ENCODE measurements at places on chromosomes 12 and 14. TPM values are rescaled to one million over a fixed set of nuclear protein-coding genes. Genes with fewer than 3 reads are reported as not detected.
A peak's percentile ranks its signal among the peaks of the same experiment; 100 is the strongest.

Gene TSPAN19
- total RNA-seq = not detected

Gene PRICKLE1
- total RNA-seq = 0.81 TPM

DNA sequence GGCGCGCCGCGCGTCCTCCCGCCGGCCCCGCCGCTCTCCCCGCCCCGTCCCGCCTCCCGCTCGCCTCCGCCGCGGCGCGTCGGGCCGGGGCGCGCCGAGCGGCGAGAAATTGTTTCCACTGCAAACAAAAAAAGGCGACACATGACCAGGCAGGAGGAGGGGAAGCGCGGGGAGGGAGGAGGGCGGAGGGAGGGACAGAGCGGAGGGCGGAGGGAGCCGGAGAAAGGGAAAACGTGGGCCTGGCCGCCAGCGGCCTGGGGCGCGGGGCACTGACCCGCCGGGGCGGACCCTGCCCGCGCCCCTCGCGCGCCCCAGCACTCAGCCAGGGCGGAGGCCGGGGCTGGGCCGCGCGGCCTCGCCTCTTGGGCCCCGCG is at the start of gene FOXN3:
Gene FOXN3 (minus strand): TSS at position 143 of the 374 bp plus-strand sequence. CDS start 4,757 bp downstream, outside the sequence.
- DNase-seq = peak; percentile 73

DNA sequence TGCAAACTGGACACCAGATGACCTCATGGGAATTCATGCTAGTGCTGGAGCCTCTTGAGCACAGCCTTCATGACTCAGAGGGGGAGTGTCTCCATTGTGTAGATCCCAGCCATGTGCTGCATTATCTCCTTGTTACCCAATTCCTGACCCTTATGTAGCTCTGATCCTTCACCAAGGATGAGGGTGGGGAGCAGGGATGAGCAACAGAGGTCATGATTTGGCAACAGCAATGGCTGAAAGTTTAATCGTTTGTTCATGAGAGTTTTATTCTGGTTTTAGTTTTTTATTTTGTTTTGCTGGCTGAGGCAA is 9.5 kb upstream of the BDKRB1 start:
- DNase-seq = no peak

Gene MIP
- total RNA-seq = under 0.01 TPM

DNA sequence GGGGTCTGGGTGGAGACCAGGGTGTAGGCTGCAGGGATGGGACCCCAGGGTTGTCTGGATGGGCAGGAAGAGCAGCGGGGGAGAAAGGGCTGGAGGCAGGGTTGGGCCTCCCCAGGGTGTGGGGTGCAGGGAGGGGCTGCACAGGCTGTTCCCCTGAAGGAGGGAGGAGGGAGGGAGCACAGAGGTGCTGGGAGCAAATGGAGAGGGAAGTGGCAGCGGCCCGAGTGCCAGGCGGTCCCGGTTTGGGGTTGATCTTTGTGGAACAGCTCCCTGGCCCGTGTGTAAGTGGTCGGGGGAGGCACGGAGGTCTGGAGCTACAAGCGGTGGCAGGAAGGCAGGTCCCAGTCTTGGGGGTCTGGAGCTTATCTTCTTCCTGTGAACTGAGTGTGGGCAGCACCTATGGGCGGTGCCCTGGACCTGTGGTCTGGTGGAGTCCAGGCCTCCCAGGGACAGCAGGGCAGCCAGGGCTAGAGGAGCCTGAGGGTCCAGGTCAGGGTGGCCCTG is 391.6 kb downstream of the TMEM121 start:
- no peak for DNase-seq

Gene CHST11
- 264 TPM for total RNA-seq

Gene SIX6
- total RNA-seq = not detected

DNA sequence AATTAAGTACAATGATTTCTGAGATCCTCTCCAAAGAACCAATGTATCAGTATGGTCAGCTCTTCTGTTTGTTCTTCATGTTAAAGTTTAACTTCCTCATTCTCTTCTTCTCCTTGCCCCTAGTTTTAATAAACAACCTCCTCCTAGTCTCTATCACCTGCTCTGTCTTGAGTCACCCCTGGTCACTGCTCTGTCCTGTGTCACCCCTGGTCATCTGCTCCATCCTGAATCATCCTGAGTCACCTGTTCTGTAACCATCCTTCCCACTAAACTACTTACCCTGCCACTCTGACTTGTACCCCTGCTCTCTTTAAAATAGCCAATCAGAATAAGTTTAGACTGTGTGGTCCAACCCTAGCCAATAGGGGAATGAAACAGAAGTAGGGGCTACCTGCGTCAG is 100.5 kb downstream of the ALG10B start:
- DNase-seq = no peak

DNA sequence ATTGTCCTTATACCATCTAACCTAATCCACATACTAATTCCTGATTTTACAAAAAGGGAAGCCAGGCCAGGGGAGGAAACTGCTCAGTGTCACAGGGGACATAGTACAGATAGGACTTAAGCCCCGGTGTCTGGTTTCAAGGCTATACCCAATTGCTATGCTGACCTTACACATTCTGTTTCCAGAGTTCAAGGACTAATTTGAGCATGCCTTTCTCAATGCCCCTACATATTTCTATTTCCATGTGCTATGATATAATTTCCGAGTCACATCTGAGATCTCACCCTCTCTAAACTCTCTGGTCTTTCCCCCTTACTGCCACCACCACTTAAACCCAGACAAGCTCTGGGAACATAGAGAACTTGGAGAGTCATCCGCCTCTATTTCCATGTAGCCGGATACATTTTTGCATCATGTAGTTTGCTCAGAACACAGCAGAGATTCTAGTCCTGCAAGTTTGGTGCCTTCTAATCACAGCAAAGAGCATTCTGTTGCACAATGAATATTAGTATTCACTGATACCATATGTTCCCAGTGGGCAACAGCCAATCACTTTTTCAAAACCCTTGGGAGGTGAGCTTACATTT is 34.2 kb downstream of the PPM1H start:
- DNase-seq = no peak

GRCh38 chr12:24741216-24741615 is 207.7 kb downstream of the BCAT1 start:
- DNase-seq = no peak

DNA sequence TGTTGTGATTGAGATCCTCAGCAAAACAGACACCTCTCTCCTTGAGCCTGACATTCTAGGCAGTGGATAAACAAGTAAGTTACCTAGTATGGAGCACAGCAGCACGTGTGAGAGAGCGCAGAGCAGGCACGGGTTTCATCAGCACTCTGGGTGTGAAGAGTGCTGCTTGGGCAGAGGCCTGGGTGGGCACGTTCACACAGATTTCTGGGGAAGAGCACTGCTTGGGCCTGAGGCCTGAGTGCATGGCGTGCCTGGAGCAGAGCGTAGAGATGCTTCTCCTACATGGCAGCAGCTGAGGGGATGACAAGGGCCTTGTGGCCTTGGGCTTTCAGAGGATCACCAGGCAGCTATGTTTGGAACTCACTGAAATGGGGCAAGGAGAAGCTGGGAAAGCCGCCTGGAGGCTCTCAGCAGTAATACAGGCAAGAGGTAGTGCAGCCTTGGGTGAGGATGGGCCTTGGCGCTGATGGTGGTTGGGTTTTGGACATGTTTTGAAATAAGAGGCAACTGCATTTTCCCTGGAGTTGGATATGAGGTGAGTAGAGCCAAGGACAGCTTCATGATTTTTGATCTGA is 17.6 kb downstream of the CKB start:
- no peak for DNase-seq

GRCh38 chr14:92325835-92326234 is 2.9 kb downstream of the SLC24A4 start:
- DNase-seq = no peak

DNA sequence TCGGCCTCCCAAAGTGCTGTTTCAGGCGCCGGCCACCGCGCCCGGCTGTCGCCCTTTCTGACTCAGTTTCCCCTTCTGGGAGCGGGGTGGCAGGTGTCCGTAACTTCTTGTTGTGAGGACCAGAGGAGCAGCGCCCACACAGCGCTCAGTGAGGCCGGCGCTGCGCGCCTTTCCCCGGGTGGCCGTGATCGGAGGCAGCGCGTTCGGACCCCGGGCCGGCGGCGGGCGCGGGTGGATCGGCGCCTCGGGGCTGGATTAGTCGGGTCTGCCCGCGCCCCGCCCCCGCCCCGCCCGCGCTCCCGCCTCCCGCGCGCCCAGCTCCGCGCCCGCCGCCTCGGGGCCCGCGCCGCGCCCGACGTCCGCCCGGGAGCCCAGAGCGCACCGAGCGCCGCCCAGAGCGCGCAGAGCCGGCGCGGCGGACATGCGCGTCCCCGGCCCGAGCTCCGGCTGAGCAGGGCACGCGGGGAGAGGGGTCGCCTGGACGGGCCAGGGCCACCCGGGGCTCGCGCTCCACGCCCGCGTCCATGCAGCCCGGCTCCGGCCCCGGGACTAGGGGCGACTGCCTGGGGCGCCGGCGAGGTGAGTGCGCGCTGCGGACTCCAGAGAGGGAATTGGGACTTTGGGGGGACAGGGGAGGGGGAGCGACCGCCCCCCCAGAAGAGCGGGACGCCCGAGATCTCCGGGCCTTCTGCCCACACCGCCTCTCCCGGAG is 50.6 kb downstream of the LRCOL1 start:
- peak; percentile 64 for DNase-seq

DNA sequence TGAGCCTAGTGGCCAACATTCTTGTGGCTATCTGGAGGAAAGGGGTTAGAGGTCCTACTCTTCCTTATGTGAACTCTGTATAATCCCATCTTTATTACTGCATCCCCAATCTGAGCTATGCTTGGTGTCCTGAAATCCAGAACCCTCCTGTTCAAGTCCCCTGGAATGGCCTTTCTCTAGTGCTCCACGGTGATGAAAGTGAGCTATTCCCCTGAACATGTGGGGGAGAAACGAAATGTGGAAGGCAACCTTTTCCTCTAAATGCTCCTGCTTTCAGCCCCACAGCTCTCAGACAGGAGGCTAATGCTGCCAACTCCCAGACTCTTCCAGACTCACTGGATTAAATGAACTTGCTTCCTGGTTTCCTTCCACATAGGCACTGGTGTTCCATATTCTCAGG is 2.5 kb upstream of the PGAM5 start:
- no peak for DNase-seq

Gene GPR135
- 3.0 TPM for total RNA-seq

Gene GPR137C
- 0.27 TPM for total RNA-seq

DNA sequence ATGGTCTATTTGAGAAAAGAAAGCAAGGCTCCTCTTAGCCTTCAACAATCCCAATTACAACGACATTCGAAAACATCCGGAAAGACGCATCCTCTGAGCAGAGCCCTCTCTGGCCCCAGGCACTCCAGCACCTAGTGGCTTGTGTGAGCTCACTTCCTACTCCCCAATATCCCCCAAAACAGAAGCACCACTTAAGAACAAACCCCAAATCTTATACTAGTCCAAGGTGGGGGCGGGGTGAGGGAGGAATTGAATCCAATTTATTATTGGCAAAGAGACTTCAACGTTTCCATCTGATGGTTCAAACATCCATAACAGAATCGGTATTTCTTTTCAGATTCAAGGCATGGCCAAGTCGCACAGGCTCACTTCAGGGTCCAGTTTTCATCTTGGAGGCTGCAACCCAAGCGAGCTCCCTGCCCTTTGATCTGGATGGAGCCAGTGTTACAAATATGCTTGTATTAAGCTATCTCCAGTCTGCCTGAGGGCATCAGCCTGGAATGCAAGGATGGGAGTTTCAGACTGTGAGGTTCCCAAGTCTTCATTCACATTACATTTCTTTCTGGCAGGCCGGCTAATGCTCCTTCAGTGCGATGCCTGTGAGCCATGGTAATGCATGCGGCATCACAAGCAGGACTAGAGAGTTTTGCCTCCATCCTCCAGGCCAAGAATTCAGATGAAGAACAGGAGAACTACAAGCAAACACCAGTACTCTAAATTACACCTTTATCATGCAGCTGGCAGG is 132.5 kb upstream of the FOXN3 start:
- no peak for DNase-seq

DNA sequence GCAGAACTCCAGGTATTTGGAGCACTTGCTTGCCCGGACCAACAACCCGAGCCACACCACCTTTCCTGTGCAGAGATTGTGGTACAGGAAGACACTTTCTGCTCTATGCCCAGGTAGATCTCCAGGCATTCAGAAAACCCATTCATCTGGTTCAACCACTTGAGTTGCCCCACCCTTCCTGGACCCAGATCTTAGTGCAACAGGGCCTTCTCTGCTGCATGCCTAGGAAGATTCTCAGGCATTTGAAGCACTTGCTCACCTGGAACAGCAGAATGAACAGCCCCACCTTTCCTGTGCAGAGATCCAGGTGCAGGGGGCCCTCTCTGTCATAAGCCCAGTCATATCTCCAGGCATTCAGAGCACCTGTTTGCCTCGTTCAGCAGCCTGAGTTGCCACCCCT is 412.8 kb upstream of the MGAT4C start:
- DNase-seq = no peak

Gene DAO
- total RNA-seq = not detected

Gene ITFG2
- total RNA-seq = 58.7 TPM

DNA sequence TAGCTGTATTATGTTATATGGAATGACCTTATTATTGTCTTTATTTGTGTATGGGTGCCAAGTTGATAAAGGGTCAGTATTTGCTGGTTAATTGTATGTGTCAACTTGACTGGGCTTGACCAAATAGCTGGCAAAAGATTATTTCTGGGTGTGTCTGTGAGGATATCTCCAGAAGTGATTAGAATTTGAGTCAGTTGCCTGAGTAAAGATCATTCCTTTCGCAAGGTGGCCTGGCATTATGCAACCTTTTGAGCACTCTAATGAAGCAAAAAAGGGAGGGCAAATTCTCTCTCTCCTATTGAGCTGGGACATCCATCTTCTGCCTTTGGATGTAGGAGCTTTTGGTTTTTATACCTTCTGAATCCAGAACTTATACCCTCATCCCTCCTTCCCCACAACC is 82.2 kb downstream of the ATXN7L3B start:
- DNase-seq = no peak

GRCh38 chr12:108683906-108684556 is 47.3 kb downstream of the CORO1C start:
- DNase-seq = no peak

- no peak for DNase-seq
Measured at GRCh38 chr14:105064001-105064400, 1.2 kb downstream of the GPR132 start.

GRCh38 chr14:99693918-99694317 is 9.8 kb downstream of the CYP46A1 start:
- DNase-seq = no peak

Gene ACSS3
- 0.54 TPM for total RNA-seq

Gene TAPBPL
- total RNA-seq = 114 TPM

GRCh38 chr14:61839507-61839906 is 77.3 kb downstream of the SNAPC1 start:
- DNase-seq = no peak
